ENCODE measurements at places on chromosomes 1 and 21.

DNA sequence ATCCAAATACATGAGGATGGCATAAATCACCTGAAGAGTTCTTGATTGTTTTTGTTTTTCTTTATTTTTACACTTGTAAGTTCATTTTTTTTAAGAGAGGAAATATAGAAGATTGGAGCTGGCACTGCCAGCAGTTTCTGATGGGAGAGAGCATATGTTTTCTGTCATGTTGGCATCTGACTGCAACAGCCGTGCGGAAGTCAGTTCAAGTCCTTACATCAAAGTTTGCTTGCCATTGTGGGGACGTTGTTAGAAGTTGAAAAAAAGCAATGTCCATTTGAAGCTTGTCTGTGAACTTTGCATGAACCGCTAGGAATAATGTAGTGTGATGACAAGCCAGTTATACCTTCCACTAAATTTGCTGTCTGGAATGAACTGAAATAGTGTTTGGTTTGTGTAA, 126.5 kb upstream of the USH2A start:
- DNase-seq: no peak

GRCh38 chr1:209218981-209219380, 364.5 kb upstream of the CAMK1G start:
- no peak for DNase-seq

GRCh38 chr1:226044514-226045101, 17.9 kb upstream of the H3-3A start:
- DNase-seq: no peak

GRCh38 chr1:45643978-45644377, 20.1 kb upstream of the CCDC17 start:
- no peak for DNase-seq

DNA sequence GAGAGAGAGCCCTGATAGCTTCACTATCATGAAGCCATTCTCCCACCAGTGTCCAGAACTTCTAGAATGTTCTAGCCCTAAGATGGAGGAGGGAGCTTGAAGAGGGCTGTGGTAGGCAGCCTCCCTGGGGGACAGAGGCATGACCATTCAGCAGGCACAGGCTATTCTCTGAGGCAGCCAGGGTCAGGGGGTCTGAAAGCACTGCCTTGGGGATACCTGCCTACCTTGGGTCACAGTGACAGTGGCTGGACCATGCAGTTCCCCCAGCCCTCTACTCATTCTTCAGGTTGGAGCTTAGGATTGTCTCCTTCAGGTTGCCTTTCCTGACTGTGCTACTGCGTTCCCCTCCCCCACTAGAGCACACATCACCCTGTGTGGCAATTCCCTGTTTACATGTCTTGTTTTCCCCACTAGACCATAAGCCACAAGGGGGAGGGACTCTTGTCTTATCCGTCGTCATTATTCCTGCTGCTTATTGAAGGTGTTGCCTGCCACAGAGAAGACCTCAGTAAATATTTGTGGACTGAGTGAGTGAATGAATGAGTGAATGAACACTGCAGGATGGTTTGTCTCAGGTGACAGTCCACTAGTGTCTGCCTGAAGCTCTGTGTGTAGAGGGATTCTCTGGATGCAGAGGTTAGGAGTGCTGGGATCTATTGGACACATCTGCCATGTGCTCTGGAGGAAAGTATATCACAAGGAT, 5.2 kb downstream of the ZDHHC18 start:
- no peak for DNase-seq

GRCh38 chr1:27027575-27028250, 15.1 kb upstream of the TENT5B start:
- no peak for DNase-seq

GRCh38 chr21:43321111-43321510, 105.8 kb downstream of the SIK1 start:
- no peak for DNase-seq

Measured in progenitor cell of endocrine pancreas (in vitro differentiated cells).